ENCODE measurements at places on chromosomes 4 and X. TPM values are rescaled to one million over a fixed set of nuclear protein-coding genes. Genes with fewer than 3 reads are reported as not detected.

DNA sequence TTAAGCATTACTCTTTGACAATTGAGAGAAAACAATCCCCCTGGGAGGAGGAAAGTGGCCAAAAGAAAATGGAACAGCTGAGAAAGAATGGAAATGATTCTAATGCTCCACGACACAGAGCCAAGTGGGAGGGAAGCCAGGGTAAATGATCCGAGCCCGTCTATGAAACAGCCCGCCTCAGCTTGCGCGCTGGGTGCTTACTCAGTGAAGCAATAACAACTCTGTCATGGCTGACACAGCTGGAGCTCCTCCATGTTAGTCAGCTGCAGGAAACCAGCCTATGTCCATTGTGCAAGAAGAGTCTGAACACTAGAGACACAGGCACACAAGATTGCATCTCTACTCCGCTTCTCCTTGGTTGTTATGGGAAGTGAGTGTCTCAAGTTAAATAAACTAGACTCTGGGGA is 19.3 kb downstream of the NOA1 start:
- H3K4me1 ChIP-seq = no peaks in the 10 kb centered on the region
- H3K36me3 ChIP-seq = peaks cover 3% of the 10 kb centered on the region
- H3K27me3 ChIP-seq = no peaks in the 10 kb centered on the region

DNA sequence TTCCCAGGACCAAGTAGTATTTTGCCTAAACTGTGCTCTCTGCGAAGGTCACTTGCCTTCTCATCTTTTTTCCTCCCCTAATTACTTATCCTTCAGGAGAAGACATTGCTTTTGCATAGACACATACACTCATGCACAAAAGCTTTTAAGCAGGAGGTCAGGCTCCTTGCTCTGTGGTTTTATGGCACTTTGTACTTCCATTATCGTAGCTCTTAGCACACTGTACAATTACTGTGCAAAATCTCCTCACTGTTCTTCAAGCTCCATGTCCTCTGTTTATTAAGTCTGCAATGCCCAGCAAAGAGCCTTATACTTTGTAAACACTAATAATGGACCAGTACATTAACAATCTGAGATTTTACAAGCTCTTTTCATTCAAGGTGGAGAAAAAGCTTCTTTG is 188.4 kb upstream of the GNPDA2 start:
- no peaks in the 10 kb centered on the region for H3K27me3 ChIP-seq
- no peak overlapping the region for H3K27ac ChIP-seq
- DNase-seq = no peak
- no peak overlapping the region for H3K4me3 ChIP-seq
- no peaks in the 10 kb centered on the region for H3K4me1 ChIP-seq
- no peaks in the 10 kb centered on the region for H3K36me3 ChIP-seq

TCEAL6 gene
- total RNA-seq = 0.55 TPM

CT55 gene
- total RNA-seq = not detected

- H3K27me3 ChIP-seq = no peaks in the 10 kb centered on the region
- H3K4me1 ChIP-seq = no peaks in the 10 kb centered on the region
- H3K36me3 ChIP-seq = peaks cover 8% of the 10 kb centered on the region
- no peak overlapping the region for H3K27ac ChIP-seq
Observed at GRCh38 chrX:24215272-24215671, 65.7 kb downstream of the ZFX start.

DNA sequence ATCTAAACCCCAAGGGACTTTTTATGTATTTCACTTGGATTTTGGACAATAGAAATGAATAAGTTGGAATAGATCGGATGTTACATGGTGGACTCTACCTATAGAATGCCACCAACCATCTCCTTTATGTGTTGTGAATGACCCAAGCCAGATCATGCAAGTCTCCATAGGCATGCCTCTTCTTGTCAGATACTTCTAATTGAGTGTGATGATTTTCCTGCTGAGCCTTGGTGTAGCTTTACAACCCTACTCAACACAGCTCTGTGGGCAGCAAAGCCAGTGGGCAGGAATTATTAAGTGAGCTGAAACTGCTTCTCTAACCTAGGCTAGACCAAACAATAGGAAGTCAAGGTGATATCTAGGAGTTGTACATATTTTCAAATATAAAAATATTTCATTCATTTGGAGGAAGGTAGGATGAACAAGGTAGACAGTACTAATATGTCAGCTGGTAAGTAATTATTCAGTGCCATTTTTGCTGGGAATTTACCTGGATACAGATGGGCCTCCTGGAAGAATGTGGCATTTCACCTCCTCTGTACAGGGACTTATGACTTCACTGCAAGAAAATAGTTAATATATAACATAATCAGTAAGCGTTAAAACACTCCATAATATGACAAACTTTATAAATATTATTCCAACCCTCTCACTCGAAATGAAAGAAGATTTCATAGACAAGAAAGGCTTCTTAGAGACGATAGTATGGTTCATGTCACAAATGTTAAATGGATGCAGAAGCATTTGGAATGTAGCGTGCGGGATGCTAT is 298.0 kb upstream of the FAT1 start:
- H3K4me1 ChIP-seq = no peaks in the 10 kb centered on the region
- no peaks in the 10 kb centered on the region for H3K36me3 ChIP-seq
- H3K27ac ChIP-seq = no peak overlapping the region
- H3K27me3 ChIP-seq = no peaks in the 10 kb centered on the region
- no peak for DNase-seq

GPR143 gene
- total RNA-seq = not detected

DNA sequence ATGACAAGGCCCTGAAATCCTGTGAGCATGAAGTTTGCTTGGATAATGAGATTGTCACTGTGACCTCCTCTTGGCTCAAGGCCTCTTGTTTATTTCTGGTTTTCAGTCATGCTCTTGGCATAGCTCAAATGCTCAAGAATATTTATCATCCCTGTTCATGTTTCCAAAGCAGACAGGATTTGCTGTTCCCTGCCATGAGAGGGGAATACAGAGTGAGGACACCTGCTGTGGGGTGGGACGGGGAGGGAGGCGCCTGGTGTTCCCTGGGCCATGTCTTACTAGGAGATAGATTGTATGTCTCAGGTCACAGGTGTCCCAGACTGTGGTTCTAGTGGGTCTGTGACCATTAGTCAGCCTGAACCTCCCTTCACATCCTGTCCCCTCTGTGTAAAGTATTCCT is 34.9 kb upstream of the SH3RF1 start:
- no peak overlapping the region for H3K27ac ChIP-seq
- H3K4me1 ChIP-seq = no peaks in the 10 kb centered on the region
- no peaks in the 10 kb centered on the region for H3K27me3 ChIP-seq
- H3K36me3 ChIP-seq = no peaks in the 10 kb centered on the region

RHOH gene
- 3.3 TPM for total RNA-seq

- DNase-seq = no peak
- no peak overlapping the region for H3K27ac ChIP-seq
- H3K36me3 ChIP-seq = no peaks in the 10 kb centered on the region
- H3K27me3 ChIP-seq = no peaks in the 10 kb centered on the region
Observed at GRCh38 chr4:146943691-146944375, 1.8 kb downstream of the TTC29 start.

- no peaks in the 10 kb centered on the region for H3K27me3 ChIP-seq
- H3K4me3 ChIP-seq = no peak overlapping the region
- H3K4me1 ChIP-seq = no peaks in the 10 kb centered on the region
Observed at GRCh38 chrX:36087366-36087765, 167.8 kb downstream of the CFAP47 start.

TECRL gene
- not detected for total RNA-seq

CT45A2 gene
- total RNA-seq = not detected

GAGE1 gene
- not detected for total RNA-seq

DNA sequence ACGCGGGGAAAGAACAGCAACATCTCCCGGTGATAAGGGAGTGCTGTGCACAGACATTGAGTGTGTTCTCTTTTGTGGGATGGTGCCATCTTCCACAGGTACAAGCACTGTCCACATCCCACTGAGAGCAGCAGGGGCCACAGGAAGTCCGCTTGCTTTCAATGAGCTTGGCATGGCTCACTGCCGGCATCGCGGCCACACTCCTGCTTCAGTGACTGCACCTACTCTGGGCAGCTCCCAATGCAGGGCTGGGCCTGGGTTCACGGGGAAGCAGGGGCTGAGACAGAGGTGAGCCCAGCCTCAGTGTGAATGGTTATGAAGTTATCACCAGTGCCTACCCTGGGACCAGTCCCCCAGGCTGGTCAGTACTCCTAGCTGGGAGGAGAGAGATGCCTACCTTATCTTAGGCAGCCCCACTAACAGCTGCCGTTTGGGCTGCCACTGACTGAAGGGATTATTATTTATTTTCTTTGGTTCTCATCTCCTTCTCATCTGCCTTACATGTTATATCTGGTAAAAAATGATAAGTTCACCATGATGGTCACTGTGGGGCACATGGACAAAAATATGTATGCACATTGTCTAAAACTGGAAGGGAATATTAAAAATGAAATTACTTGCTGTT is 99.2 kb downstream of the MGST2 start:
- H3K27me3 ChIP-seq = no peaks in the 10 kb centered on the region
- no peaks in the 10 kb centered on the region for H3K36me3 ChIP-seq
- H3K4me1 ChIP-seq = peaks cover 3% of the 10 kb centered on the region
- no peak overlapping the region for H3K27ac ChIP-seq
- H3K4me3 ChIP-seq = no peak overlapping the region
- DNase-seq = no peak

- no peaks in the 10 kb centered on the region for H3K4me1 ChIP-seq
- no peak for DNase-seq
- H3K27me3 ChIP-seq = no peaks in the 10 kb centered on the region
- no peak overlapping the region for H3K27ac ChIP-seq
- H3K4me3 ChIP-seq = no peak overlapping the region
- no peaks in the 10 kb centered on the region for H3K36me3 ChIP-seq
Observed at GRCh38 chr4:69032847-69033638, 63.2 kb upstream of the UGT2B7 start.

All from aorta (tissue), 5 donors.